HuH-7 (cell line): ENCODE measurements at places on chromosomes 3 and 15.

DNA sequence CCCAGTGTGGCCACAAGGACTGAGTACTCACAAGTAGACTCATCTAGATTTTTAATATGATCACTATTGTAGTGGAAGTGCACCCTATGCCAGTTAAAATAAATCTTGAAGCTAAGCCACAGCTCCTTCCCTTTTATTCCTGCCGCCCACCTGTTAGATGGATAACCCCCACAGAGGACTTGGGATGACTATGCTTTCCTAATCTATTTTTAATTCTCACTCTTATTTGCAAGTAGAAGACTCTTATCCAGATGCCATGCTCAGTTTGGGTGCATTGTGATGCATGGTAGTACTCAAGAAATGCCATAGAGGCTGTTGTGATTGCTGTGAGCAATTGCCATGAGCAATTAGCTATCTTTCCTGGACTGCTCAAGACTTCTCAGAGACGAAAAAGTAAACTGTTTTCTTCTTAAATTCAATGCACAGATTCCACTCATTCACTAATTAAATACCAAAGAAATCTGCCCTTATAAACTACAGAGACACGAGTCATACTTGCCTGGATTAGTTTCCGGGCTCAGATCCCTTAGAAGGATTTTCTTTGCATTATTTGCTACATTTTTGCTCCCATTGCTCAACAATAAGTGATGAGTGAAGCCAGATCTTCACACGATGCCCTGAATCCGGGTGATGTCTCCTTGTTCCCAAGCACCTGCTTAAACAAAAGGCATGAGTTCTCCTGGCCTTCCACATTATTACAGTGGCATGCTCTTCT is 472.1 kb downstream of the SOX2 start:
- no peak for DNase-seq

DNA sequence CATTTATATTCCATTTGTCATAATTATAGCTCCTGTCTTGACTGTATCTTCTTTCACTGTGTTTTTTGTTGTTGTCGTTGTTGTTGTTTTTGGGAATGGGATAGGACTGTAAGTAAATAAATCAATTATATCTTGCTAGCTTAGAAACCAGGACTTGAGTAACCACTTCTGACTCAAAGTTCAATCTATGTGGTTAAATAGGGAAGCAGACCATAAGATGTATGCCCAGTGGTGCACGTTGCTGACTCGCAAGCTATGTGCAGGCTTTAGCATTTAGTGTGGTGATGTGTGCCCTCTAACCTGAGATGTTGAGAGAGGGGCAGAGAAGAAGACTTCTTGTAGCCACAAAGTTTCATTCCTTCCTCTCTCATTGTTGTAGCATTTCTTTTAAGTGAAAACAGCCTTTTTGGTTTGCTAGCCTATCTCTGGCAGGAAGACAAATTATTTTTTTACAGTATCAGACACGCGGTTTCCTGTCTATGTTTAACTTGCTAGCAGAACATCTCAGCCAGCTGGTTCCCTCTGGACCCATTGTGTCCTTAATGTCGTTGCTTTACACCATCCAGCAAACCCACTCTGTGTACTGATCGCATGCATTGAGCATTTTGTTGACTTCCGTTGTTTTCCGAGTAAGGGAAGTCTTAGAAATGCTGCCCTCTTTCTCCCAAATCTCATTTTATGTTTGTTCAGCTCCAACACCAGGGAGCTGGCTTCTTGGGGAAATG is 52.1 kb downstream of the TGFBR2 start:
- no peak for DNase-seq

- DNase-seq, result no peak
Observed at GRCh38 chr3:13161771-13162535, 88.7 kb upstream of the IQSEC1 start.

DNA sequence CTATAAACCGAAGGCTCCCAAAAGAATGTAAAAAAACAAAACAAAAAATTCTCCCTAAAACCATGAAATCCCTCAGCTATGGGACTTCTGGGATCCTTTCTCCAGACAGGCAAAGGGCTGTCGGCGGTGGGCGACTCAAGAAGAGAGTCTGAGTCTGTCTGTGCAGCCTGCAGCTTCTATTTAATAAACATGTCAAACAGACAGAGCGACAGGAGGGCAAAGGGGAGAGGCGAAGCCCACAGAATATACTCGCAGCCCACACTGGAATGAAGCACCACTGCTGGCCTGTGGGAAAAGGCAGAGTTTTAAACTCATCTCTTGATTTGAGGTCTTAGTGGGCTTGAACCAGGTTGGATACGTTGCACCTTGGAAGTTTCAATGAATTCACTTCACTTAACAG is 40.2 kb downstream of the ISL2 start:
- no peak for DNase-seq

DNA sequence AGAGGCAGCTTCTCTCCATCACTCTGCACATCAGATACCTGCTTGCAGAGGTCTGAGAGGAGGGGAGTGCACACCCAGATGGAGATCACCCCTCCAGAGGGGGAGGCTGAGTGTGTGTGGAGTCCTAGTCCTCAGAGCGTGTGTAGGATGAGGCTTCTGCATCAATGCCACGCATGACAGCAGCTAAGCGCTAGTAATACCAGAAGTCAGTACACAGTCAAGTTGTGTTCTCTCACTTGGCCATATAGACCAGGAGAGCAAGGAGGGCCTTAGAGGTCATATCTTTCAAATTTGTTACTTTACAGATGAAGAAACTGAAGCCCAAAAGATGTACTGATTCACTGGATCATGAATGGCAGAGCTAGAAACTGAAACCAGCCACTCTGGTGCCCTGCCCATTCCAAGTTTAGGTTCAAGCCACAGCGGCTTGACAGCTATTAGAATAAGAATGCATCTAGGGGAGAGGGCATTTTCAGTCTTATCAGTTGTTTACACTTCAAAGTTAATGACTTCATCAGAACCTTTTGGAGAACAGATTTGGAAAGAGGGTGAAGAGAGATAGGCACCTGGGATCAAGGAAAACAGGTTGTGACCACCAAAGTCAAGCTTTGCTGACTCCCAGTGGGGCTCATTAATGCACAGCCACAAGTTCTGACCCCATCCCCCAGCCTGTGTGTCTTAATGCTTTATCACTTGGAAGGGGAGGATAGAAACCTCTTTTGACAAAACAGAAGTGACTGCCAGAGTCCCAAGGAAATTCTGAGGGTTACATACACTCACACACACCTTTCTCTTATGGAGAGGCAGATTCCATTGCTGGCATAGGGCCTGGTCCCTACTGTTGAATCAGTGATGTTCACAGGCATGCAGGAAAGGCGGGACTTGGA is 310.3 kb downstream of the CHST2 start:
- DNase-seq, result no peak

DNA sequence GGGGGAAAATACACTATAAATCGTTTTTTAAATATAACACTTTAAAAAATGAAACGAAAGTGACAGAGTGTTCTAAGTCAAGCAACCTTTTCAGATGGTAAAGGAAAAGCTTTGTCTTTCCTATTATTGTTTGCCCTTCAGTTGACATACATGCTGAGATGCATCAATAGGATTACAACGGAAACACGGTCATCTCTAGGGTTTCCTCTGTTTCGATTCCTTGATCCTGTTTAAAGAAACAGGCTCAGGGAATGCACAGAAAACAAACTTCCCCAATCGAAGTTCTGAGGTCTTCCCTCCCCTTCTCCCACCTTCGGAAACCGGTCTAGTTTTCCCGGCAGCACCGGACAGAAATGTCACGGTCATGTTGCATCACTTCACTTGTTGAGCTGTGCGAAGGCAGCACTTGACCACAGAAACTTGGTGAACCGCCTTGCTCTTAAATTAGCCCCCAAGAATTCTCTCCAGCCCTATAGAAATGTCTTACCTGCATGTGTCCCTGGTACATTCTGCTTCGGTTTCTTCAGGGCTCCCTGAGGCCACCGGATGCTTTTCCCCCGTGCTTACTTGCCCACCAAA is 556 bp downstream of the PEX5L start:
- no peak for DNase-seq

DNA sequence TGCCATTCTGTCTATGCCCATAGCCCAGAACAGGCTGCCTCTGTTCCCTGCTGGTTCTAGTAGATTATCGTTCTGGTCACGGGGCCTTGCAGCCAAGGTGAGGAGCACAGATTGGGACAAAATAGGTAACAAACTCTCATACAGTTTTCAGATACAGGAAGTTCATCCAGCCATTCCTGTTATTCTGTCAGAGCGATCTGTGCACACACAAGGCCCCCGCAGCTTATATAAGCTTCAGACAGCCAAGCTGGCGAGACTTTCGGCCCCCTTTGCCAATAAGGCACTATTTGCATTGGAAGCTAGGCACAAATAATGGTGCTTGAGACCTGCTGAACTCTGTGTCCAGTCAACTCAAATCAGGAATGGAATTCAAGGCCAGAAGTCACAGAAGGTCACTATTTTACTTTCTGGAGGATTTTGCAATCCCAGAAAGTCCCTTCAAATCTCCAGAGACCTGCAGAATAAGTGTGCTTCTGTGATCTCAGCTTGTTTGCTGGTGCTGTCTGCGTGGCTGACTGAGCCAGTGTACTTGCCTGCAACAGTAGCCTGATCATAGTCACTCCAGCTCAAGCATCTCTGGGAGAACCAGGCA is 69.4 kb downstream of the BFSP2 start:
- DNase-seq, result peak; percentile 79

DNA sequence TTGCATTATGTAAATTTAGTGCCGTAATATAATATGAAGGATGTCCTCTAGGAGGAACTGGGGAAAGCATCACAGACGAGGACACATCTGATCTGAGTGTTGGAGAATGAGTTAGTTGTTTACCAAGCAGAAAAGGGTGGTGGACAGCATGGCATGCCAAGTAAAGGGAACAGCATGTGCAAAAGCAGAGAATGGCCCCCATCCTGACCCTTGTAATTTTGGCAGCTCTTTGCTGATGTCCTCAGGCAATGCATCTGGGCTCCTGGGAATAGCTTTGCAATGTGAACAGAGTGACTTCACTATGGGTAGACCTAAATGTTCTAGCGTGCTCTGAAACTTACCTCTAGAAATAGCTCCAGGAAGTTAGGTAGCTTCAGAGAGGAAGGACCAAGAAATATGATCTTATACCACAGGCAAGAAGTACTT is 263.3 kb downstream of the LPP start:
- DNase-seq, result no peak

- DNase-seq, result no peak
Observed at GRCh38 chr3:161649900-161650484, 153.4 kb downstream of the OTOL1 start.
